ENCODE measurements at places on chromosomes 16 and 17. TPM values are rescaled to one million over a fixed set of nuclear protein-coding genes. Genes with fewer than 3 reads are reported as not detected.

GRCh38 chr17:60559995-60560859 lies 34.2 kb upstream of the APPBP2 start:
- no peak for DNase-seq
- no peaks in the 10 kb centered on the region for H3K4me1 ChIP-seq
- H3K36me3 ChIP-seq: no peaks in the 10 kb centered on the region
- H3K4me3 ChIP-seq: no peak overlapping the region
- no peak overlapping the region for H3K27ac ChIP-seq
- peaks cover 4% of the 10 kb centered on the region for H3K27me3 ChIP-seq

DNA sequence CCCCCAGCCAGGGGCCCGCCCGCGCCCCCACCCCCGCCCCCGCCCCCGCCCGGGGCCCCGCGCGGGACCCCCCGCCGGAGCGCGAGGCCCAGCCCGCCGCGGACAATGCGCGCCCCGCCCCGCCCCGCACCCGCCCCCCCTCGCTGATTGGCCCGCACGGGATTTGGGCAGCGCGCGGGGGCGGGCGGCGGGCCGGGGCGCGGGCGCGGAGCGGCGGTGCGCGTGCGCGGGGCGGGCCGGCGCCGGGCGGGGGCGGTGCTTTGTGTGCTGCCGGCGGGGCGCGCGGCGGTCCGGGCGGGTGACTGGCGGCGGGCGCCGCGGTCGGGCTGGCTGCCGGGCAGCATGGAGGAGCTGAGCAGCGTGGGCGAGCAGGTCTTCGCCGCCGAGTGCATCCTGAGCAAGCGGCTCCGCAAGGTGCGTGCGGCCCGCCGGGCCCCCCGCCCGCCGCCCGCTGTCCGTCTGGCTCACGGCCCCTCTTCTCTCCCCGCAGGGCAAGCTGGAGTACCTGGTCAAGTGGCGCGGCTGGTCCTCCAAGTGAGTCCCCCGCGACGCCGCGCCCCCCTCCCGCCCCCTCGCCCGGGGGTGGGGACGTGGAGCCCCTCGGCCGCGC lies at the start of gene CBX2:
Gene CBX2 (plus strand): TSS at position 255 of the 610 bp plus-strand sequence. CDS start 88 bp downstream, at position 343.
- no peaks in the 10 kb centered on the region for H3K4me1 ChIP-seq
- no peaks in the 10 kb centered on the region for H3K36me3 ChIP-seq
- H3K27me3 ChIP-seq: peaks cover 40% of the 10 kb centered on the region
- no peak within 1 kb of the TSS for H3K27ac ChIP-seq
- DNase-seq: peak; percentile 56
- peak within 1 kb of the TSS; percentile 80 for H3K4me3 ChIP-seq

DNA sequence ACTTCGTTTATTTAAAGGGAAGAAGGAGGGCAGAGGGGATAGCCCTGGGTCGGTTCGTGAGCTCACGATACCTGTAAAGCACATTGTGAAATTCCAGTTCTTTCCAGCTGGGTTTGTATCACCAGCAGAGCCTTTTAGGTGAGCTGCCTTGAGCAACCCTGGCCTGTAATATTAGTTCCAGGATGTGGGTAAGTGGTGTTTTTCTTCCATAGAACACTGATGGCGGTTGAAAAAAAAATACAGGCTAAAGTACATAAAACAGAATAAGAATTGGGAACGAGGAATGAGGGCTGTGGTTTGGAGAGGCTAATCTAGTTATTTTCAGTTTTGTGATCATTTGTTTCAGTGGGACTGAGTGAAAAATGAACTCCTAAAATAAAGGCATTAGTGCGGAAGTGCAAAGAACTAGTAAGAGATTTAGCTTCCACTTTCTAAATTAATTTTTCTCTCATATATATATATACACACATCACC lies 20.6 kb downstream of the HS3ST3B1 start:
- H3K27ac ChIP-seq: peak overlapping the region; percentile 32
- H3K36me3 ChIP-seq: peaks cover 21% of the 10 kb centered on the region
- H3K27me3 ChIP-seq: no peaks in the 10 kb centered on the region
- no peak for DNase-seq
- peaks cover 44% of the 10 kb centered on the region for H3K4me1 ChIP-seq

The PPY gene
- total RNA-seq: not detected

DNA sequence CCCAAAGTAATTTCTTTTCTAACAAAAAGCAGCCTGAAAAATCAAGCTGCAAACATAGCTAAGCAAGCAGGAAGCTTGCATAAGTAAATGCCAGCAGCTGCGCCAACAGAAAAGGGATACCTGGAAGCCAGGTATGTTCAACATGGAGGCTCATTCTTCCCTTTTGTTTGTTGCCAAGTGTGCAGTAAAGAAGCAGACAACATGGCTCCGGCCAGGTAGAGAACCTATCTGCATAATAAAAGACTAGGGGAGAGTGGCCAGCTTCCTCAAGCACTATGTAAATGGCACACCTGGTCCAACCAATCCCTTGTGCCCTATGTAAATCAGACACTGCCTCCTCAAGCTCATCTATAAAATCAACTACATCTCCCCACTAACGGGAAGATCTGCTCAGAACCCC lies 1407.0 kb downstream of the CDH11 start:
- H3K4me1 ChIP-seq: no peaks in the 10 kb centered on the region
- no peak for DNase-seq
- H3K27ac ChIP-seq: no peak overlapping the region
- no peaks in the 10 kb centered on the region for H3K27me3 ChIP-seq

DNA sequence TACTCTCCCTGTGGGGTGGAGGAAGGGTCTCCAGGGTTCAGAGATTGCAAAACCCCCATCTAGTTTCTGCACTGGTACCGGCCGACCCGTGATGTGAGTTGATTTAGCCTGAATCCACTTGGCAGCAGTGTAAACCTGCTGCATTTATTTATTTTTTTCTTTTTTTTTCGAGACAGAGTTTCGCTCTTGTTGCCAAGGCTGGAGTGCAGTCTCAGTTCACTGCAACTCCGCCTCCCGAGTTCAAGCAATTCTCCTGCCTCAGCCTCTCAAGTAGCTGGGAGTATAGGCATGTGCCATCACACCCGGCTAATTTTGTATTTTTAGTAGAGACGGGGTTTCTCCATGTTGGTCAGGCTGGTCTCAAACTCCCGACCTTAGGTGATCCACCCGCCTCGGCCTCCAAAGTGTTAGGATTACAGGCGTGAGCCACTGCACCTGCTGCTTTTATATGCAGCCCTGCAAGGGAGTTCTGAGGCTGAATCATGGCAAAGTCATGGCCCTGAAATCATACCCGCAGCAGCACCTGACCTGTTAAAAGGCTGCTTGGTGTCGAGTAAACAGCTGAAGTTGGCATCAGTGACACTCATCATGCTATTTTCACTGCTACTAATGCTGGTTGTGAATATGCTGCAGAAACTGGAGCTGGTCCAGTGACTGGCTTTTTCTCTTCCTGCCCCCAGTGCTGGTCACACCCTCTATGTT lies 21.4 kb downstream of the DEXI start:
- no peak overlapping the region for H3K4me3 ChIP-seq
- peaks cover 10% of the 10 kb centered on the region for H3K36me3 ChIP-seq
- H3K4me1 ChIP-seq: peaks cover 13% of the 10 kb centered on the region
- no peak for DNase-seq

GRCh38 chr17:41585301-41586056 lies 1.2 kb downstream of the KRT14 start:
- DNase-seq: no peak
- no peaks in the 10 kb centered on the region for H3K36me3 ChIP-seq
- H3K4me3 ChIP-seq: no peak overlapping the region
- no peak overlapping the region for H3K27ac ChIP-seq
- H3K27me3 ChIP-seq: peaks cover 31% of the 10 kb centered on the region

The SAMD14 gene
- 4.1 TPM for total RNA-seq

- peaks cover 30% of the 10 kb centered on the region for H3K27me3 ChIP-seq
- H3K36me3 ChIP-seq: no peaks in the 10 kb centered on the region
- no peak overlapping the region for H3K4me3 ChIP-seq
- no peaks in the 10 kb centered on the region for H3K4me1 ChIP-seq
- DNase-seq: no peak
These were observed 55.0 kb upstream of the CBFA2T3 start for GRCh38 chr16:89031715-89032659.

All from HFFc6 (cell line).